ENCODE measurements at places on chromosomes 3 and 15.

DNA sequence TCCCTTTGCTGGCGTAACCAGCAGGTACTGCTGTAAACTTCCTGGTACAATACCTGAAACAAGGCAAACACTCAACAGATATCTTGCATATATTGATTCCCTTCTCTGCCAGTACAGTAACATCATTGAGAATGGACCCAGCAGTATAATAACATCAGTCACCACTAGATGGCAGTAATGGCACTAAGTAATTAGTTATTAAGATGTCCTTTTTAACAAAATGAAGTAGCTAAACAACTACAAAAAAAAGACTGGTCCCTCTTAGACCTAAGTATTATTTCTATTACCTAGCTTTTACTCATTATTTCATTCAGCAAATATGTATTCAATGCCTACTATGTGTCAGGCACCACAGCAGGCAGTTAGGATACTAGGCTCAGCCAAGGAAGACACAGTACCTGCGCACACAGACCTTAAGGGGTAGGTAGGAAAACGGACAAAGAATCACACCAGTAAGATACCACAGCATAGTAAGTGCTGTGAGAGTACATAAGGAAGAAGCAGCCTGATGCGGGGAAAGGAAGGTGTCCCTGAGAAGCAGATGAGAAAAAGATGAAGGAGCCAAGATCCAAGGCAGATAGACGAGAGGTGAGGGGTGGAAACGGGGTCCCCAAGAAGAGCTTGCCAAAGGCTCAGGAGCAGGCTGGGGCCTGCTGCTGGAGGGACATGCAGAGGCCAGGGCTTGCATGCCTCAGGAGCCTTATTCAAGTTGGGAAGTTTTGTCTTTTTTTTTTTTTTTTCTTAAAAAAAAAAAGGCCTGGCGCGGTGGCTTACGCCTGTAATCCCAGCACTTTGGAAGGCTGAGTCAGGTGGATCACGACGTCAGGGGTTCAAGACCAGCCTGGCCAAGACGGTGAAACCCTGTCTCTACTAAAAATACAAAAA is 102.7 kb upstream of the CHD2 start:
- DNase-seq = peak; percentile 86

GRCh38 chr15:93943586-93943985 is 287.8 kb upstream of the MCTP2 start:
- DNase-seq = no peak

DNA sequence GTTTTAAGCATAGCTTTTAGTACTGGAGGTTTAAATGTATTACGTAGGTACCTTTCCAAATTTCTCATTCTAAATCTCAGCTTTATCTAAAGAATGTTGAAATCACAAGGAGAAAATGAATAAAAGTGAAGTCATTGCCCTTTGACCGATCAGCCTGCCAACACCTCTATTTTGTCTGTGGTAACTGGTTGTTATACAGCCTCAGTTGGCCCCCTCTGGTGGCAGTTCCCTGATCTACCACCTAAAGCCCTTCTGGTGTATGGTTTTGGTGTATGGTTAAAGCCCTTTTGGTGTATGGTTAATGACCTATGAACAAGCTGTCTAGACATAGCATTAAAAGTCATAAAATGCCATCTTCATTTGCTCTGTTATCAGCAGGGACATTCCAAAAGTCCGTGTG is 378.2 kb upstream of the AZI2 start:
- DNase-seq = peak; percentile 47

DNA sequence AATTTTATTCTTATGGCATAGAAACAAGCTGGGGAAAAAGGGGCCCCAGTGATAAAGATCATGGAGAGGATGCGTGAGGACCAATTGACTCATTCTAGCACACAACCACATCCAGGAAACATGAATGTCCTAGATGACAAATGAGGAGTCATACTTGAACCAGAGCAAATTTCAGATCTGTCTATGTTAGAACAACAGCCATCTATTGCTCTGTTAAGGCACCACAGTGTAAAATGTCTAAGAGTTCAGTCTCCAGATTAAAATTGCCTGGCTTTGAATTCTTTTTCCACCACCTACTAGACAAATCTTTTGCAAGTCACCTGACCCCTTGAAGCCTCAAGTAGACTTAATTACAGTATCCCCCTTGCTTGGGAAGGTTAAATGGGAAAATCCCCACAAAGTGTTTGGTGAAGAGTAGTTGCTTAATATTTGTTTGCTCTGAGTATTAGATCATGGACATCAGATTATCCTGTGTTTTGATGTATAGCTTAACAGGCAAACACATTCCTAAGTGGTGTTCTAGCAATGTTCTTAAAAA is 258.7 kb upstream of the TGFBR2 start:
- peak; percentile 25 for DNase-seq

GRCh38 chr3:48562367-48563095 is 1.1 kb downstream of the UCN2 start:
- DNase-seq = no peak

GRCh38 chr15:28912422-28912821 is 26.6 kb downstream of the APBA2 start:
- no peak for DNase-seq

- no peak for DNase-seq
Observed at GRCh38 chr3:31196261-31196660, 301.8 kb upstream of the GADL1 start.

DNA sequence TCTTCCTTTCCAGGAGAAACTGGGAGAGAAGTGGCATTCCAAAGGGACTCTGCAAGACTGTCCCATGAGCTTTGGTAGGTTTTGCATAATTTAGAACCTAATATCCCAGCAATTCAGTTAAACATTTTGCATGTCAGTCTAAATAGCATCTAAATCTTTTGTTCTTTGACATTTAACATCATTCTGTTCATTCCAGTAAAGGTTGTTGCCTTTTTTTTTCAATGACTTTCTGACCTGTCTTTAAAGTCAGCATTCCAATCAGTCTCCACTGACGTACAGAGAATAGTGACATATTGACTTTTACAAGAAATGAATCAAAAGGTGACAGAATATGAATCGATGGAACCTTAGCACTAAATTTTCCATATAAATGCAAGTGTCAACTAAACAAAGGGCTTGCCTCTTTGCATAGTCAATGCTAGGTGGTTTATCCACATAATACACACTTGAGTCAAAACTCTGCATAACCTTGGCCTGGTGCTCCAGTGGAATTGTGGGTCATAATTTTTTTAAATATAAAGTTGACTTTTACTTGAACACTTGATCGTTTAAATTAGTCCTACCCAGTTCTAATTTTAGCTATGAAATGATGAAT is 370.1 kb downstream of the CNTN6 start:
- no peak for DNase-seq

- DNase-seq = no peak
Observed at GRCh38 chr15:53862386-53862785, 102.9 kb upstream of the WDR72 start.

DNA sequence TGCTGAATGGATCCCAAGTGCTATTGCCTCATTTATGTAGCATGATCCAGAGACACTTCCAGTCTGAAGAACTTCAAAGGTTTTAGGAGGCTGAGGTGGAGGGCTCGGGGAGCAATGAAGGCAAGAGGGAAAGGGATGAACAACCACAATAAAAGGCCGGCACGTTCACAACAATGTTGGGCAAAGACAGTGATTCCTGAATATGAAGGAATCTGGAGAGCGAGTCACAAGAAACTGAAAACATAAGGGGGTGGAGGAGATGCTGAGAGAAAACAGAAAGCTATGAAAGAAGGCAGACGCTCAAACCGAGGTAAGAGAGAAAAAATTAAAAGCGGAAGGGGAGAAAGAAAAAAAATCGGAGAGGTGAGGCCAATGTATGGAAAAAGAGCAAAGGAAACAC is 120.1 kb downstream of the GREM1 start:
- no peak for DNase-seq

DNA sequence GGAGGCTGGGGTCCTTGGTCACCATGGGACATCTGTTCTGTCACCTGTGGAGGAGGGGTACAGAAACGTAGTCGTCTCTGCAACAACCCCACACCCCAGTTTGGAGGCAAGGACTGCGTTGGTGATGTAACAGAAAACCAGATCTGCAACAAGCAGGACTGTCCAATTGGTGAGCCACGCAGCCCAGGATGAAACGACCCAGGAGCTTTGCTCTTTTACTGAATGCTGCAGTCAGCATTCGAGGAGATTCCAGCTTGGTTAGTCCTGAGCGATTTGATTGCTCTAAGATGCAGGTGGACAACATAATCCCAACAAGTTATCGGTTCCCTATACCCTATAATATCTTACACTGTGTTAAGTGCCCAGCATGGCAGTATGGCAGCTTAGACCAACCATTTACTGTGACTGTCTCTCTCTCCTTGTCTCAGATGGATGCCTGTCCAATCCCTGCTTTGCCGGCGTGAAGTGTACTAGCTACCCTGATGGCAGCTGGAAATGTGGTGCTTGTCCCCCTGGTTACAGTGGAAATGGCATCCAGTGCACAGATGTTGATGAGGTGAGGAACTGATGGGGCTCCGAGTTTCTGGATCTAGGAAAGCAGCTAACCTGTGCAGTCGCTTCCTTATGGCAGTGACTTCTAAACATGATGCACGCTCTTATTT is 7.8 kb downstream of the THBS1 start:
- no peak for DNase-seq

GRCh38 chr15:96551196-96551595 is 220.7 kb downstream of the NR2F2 start:
- DNase-seq = no peak

DNA sequence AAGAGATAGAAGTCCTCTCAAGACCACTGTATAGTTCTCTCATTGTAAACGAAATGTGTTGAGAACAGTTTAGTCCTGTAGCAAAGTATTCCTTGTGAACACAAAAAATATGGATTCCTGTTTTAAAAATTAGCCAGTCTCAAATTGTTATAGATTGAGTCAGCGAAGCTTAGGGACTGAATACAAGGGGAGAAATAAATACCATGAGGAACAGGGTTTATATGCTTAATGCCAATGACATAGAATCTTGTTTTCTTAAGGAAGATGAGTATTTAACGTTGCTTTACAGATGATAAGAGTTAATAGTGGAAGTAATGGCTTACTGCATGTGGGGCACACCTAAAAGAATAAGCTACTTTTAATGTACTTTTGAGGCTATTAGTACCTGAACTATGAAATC is 37.9 kb downstream of the SETD5 start:
- no peak for DNase-seq

- DNase-seq = no peak
Observed at GRCh38 chr3:13307041-13307440, 113.1 kb downstream of the NUP210 start.

DNA sequence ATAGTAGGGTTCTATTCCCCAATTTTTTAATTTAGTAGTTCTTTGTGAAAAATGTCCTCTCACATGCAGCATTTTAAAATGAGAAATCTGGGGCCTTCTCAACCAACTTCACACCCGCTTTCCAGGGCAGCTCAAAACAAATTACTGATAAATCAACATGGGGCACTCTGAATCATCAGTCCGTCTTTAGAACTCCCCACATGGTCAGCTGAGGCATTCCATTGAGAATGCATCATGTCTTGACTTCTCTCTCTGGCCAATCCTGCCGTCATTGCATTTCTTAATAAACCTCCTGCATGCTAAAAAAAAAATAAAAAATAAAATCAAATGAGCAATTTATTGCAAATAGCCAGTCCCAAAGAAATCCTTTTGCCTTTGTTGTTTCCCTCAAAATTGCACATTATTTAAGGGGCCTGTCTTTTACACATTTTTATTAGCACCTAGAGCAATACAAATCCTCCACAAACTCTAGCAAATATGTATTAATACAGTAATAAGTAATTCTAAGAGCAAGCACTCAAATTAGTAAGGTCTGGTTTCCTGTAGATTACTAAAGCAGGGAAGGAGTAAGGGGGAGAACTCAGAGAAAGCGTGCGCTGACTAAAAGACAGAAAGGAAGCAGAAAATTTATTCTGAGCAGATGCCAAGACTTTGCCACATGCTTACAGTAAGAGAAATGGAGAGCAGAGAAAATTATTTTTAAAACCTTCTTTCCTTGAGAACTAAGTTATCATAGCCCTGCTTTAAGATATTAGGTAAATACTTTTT is 175.7 kb downstream of the TNIK start:
- peak; percentile 46 for DNase-seq

DNA sequence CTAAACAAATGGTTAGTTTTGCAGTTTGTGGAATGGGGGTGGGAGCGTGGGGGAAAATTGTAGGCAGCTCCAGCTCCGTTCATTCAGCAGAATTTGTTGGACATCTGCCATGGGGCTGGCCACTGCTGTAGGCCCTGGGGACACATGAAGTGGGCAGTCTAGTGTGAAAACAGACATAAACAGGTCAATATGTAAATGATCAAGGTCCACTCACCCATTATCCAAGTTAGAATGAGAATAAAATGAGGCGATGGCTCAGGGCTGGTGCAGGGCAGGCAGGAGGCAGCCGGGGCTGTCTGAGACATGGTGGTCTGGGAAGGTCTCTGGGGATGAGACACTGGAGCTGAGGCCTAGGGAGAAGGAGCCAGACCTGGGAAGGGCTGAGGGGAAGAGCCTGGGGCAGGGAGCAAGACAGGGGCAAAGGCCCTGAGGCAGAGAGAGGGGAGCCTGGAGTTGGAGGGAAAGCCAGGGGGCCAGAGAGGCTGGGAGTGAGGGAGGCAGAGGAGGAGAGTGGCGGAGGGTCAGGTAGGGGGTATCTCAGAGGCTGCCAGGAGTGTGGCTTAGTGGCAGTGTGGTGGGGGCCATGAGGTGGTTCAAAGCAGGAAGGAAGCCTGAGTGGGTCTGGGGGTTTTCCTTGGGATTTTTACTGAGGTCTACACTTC is 6.2 kb upstream of the SLC6A6 start:
- no peak for DNase-seq

- no peak for DNase-seq
Observed at GRCh38 chr3:177085794-177086193, 111.5 kb downstream of the TBL1XR1 start.

GRCh38 chr15:61339516-61339915 is 110.4 kb upstream of the RORA start:
- DNase-seq = no peak

DNA sequence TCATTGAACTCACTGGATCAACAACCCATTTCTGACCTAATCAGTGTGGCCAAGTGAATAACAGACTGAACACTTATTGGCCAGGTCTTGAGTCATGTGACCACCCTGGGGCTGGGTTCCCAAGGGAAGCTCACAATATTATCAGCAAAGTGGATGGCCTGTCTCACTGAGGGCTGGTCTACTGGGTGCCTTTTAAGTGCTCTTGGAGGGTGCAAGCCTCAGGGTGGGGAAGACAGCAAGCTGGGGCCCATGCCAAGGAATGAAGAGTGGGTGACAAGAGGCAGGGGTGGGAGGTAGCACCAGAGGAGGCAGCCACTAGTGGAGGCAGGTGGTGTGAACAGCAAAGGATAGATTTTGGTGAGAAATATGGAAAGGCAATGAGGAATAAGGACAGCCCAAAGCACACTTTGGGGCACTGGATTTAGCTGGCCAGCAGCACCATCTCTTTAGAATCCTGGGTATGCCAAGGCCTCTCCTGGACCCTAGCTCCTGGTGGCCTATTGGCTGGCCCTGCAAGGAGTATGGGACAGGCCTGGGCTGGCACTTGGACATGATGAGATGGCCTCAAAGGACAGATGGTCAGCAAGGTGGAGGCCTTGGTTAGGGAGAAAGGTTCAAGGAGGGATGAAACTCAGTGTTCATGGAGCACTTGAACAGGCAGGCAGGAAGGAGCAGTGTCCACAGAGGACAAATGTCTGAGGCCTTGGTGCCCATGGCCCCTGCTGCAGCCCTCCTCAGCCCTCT is 34.2 kb downstream of the HMCES start:
- no peak for DNase-seq
